NCI-H345 (cell line): ENCODE measurements at places on chromosomes 7 and 10.

GRCh38 chr7:81803267-81803666, 33.4 kb upstream of the HGF start:
- no peak for DNase-seq

GRCh38 chr7:99752356-99752755, 17.4 kb upstream of the CYP3A7 start:
- no peak for DNase-seq

- DNase-seq = no peak
These were observed 74.7 kb upstream of the ITGB1 start for GRCh38 chr10:33032654-33033151.

GRCh38 chr7:129108581-129108980, 35.9 kb upstream of the TSPAN33 start:
- DNase-seq = no peak

GRCh38 chr7:880450-880849, 4.1 kb downstream of the GET4 start:
- no peak for DNase-seq

DNA sequence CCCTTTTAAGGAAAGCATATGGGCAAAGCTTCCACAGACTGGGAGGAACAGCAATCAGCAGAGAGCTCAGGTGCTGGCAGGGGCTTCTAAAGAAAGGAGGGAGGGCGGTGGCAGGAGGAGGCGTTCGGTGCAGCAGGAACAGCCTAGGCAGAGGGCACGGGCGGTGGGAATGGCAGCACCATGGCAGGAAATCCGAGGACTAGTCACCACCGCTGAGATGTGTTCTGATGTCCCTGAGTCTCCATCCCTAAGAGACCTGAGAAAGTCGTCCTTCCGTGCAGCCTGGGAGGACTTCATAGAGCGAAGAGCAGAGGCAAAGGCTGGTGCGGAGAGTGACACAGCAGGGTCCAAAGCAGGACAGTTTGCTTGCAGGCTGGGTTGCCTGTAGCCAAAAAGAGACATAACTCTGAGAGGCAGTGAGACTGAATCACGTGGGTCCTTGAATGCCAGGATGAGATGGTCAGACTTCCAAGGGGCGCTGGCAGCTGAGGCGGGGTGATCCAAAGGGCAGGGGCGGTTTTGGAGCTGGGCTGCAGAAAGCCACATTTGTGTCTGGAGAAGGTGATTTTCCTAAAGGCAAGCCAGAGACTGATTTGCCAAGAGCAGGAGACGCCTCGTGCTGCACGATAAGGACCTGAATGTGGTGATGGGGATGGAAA, 35.8 kb upstream of the GRID1 start:
- DNase-seq = no peak

DNA sequence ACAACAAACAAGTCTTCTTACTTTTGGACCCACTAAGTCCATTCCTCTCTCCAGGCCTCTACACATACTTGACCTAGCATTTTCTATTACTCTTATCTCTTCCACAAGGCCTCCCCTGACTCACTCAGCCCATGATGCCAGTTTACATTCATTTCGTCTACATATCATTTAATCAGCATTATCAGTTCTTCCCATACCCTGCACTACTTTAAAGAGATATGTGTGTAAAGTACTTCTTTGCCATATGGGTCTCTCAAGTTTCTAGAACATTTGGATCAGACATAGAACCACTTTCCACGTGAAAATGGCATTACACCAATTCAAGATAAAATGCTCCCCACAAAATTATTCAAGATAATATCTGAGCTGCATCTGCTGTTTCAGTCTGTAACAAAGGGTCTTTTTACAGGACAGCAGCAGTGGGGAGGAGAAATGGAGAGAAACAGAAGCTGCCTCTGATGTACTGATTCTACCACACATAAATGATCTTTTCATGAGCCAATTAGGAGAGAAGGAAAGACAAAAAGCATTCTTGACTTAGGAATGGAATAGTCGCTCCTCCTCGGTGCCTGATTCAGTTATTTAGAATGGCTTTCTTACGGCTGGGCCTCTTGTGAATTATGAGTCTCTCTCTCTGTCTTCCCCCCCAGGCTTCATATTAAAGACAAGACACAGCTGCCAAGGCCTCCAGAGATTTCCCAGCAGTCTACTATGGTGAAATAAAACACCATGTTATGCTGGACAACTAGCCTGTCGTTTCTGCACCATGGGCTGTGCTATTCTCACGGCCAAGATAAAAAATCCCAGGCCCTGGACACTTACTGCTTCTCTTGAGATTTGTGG, 46.9 kb upstream of the SEPTIN7 start:
- DNase-seq = no peak

GRCh38 chr10:74558897-74559296, 267.5 kb upstream of the KAT6B start:
- DNase-seq = no peak

DNA sequence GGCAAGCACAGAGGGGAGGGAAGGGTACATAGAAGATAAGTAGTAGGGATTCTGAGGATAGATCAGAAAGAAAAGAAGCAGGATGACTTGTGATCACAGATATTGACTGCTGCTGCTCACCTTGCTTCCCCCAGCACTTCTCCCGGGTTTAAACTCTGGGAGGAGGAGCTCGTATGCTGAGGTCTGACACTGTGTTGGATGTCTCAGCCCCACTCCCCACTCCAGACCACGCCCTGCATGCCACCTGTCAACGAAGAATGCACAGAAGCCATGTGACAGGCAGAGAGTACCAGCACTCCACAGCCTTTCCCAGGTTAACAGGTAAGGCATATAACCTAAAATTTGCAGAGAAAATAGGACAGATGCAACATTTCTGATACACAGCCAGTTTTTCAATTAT, 388.9 kb downstream of the TNS3 start:
- no peak for DNase-seq

- no peak for DNase-seq
These were observed 26.0 kb downstream of the PRSS2 start for GRCh38 chr7:142796501-142797390.

GRCh38 chr10:101986624-101986971, 69.4 kb downstream of the ARMH3 start:
- no peak for DNase-seq

DNA sequence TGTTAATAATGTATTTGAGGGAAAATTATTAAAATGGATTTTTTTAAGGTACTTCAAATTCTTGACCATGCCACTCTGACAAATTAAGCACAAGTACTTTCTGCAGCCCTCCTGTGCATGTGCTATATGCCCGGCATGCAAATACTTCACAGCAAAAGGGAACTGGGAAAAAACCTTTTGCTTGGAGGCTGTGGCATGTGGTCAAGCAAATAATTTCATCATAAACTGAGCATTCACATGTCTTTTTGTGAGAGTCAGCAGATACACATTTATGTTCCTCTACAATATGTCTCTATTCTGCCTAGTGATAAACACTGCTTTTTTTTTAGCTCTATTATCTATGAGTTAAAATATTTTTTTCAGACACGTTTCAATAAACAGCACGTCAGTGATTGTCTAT, 53.7 kb upstream of the SEMA3A start:
- no peak for DNase-seq

GRCh38 chr7:131105294-131105798, 222.3 kb upstream of the MKLN1 start:
- no peak for DNase-seq

DNA sequence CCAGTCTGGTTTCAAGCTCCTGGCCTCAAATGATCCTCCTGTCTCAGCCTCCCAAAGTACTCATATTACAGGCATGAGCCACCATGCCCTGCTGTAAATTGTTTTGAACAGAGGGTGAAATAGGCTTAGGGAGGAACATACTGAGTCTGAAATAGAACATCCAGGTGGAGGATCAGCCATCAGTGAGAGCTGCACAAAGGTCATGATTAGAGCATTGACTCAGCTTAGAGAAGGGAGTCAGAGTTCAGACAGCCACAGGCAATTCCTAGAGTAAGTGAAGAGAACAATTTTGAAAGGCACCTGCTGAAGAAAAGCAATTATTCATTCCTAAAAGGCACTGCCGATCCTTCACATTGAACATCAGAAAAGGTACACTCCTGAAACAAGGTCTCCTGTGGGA, 15.9 kb upstream of the NEBL start:
- no peak for DNase-seq

- DNase-seq = no peak
These were observed 1.7 kb upstream of the NEURL1 start for GRCh38 chr10:103491729-103492364.

DNA sequence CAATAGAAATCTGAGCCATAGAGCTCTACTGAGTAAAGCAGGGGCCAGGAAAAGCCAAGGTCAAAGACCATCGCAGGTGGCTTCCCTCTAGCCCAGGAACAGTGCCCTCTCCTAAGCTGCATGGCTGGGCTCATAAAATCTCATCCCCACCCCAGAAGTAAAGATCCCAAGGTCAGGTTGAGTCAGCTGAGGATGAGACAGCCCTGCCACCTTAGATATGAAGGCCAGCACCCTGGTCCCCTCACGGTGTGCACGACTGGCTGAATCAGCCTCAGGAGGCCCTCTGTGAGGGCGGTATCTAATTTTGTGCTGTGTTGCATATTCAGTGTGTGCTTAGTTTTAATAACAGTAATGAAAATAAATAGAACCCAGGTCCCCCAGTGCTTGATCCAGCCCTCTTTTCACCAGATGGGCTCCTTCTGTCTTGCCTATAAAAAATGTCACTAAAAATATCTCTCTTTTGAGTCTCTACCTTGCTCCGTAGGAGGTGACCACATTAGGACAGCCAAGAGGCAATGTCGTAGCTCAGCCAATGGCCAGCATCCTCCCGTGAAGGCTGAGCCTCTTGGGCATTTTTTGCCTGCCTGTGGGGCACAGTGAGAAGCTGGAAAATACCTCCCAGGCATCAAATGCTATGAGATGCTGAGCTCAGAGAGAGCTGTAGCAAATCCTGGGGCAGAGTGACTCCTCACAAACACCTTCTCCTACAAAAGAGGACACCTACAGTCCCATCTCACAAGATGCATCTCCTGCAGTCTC, 424.0 kb downstream of the PLXNA4 start:
- no peak for DNase-seq

GRCh38 chr10:89236226-89236797, 15.3 kb downstream of the LIPA start:
- no peak for DNase-seq

DNA sequence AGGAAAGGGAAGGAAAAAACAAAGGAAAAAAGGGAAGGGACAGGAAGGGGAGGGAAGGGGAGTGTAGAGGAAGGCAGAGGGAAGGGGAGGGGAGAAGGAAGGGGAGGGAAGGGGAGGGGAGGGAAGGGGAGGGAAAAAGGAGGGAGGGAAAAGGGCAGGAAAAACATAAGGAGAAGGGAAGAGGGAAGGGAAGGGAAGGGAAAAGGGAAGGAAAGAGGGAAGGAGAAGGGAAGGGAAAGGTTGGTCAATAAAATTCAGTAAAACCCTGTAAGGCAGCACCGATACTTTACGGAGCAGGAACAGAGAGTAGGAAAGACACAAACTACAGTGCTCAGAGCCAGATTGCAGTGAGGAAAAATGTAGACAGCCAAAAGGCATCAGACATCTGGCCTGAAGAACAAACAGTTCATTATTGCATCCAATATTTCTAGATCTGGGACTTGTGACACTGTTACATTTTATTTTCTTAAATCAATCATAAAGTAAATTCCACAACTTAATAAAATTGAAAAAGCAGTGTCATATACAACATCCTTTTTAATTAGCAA, 322.0 kb downstream of the CRPPA start:
- DNase-seq = no peak

GRCh38 chr10:69869291-69869961, 67.7 kb downstream of the COL13A1 start:
- DNase-seq = no peak
